CD4-positive, alpha-beta T cell treated with Interleukin-15 for 4 hours (primary cell): ENCODE measurements at places on chromosomes 5 and 9.

GRCh38 chr9:124298646-124299235, 41.0 kb downstream of the NEK6 start:
- no peak for DNase-seq

GRCh38 chr9:114733816-114734215, 51.8 kb upstream of the TEX48 start:
- no peak for DNase-seq

DNA sequence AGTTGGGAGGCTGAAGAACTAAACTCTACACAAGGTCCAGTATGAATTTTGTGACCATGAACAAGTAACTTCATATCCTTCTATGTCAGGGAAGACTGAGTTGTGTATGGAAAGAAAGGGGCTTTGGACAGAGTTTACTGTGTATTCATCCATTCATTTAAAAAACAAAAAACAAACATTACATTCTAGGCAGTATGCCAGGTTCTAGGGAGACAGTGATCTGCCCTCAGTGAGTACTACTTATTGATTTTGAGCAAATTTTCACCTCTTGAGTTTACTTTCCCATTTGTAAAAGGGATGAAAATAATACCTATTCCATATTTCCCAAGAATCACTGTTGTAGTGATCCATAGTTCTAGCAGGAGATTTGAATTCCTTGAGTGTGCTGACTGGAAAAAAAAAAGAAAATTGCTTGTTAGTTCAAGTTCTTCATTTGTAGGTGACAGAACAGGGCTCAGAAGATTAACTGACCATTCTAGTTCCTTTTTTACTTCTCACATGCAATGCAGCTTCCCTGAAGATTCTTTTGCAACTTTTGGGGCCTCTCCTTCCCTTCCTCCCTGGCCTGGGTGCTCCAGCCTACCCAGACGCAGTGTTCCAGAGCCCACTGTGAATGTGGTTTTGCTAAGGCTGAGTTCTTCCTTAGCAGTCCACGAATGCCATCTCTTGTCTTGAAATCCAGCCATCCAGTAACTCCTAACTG, 2.6 kb upstream of the GAPVD1 start:
- no peak for DNase-seq

DNA sequence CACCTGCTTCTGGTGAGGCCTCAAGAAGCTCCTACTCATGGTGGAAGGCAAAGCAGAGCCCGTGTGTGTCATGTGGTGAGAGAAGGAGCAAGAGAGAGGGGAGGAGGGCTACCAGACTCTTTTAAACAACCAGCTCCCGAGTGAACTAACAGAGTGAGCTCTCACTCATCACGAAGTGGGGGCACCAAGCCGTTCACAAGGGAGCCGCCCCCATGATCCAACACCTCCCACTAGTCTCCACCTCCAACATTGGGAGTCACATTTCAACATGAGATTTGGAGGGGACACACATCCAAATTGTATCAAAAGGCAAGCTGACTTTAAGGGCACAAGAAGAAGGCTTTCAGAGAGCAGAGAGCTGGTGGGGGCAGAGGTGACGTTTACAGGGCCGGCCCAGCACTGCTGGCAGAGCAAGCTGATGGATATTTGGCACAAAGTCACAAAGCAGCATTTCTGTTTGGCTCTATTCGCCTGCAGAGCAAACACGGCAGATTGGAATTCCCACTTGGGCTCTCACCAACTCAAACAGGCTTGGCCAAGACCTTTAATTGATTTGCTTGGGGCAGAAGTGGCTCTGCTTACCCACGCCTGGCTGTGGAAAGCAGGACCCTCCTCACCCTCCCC, 20.0 kb downstream of the PITX1 start:
- no peak for DNase-seq

GRCh38 chr5:37552770-37553719, 173.9 kb downstream of the WDR70 start:
- no peak for DNase-seq
